ENCODE measurements at places on chromosomes 7 and 10.

- DNase-seq, result no peak
Observed at GRCh38 chr7:69749994-69750393, 151.7 kb downstream of the AUTS2 start.

GRCh38 chr7:45972629-45973312 is 51.7 kb upstream of the IGFBP3 start:
- DNase-seq, result no peak

- no peak for DNase-seq
Observed at GRCh38 chr7:25586513-25586912, 358.2 kb upstream of the NPVF start.

GRCh38 chr7:67019562-67020390 is 23.1 kb downstream of the TYW1 start:
- DNase-seq, result no peak

- peak; percentile 78 for DNase-seq
Observed at GRCh38 chr7:127253281-127254162, 781 bp upstream of the GRM8 start.

Data from left forelimb (tissue), 1 donor.